Right lung (tissue), 10 donors: ENCODE measurements at places on chromosomes 12 and 14. TPM values are rescaled to one million over a fixed set of nuclear protein-coding genes. Genes with fewer than 3 reads are reported as not detected.

DNA sequence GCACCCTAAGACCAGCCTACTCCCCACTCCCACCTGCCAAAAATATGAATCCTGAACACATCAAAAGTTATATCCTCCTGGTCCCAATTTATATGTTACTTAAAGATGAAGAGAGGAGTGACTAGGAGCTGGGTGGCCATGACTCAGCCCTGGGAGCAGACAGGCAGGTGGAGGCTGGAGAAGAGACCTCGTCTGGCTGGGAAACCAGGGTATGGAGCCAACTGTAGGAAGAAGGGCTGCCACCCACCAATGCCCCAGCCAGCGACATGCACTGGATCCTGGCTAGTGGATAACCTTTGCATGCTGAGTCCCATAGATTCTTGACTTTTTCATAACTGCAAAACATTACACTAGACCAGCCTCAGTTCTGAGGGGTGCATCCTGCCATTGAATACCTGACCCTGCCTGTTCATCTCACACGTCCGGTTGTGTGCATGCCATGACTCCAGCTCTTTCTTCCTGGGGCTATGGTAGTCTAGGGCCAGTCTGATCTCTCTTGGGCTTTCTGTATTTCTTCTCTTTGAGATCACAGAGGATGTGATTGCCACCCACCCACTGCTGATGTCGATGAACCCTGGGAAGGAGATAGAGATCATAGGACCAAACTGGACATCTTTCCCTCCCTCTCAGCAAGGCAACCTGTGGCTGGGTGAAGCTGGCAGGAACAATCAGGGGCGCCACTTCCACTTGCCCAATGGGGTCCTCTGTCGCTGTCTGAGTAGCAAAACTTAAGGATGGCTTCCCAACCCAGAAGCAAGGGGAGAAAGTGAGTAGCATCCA is 69.6 kb upstream of the DDX11 start:
- no peak for DNase-seq

ZNF891 gene
- polyA plus RNA-seq: 8.2 TPM

- DNase-seq: no peak
Observed at GRCh38 chr14:51550636-51551035, 101.1 kb upstream of the FRMD6 start.

TAS2R14 gene
- 6.0 TPM for polyA plus RNA-seq

MIP gene
- polyA plus RNA-seq: 0.15 TPM

DNA sequence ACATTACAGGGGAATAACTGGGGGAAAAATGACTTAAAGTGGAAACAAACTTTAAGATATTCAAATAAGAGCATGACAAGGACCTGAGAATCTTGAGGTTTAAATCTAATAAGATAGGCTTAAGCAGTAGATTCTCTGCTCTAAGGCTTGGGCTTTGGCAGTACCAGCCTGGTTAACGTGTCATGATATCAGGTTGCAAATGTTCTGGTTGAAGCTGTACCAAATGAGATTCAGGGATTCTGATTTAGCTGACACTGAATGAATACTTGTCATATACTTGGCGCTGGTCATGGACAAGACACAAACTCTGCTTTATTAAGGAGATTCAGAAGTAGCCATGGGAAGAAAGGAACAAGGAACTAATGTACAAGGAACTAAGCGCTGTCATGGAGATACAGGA is 6.1 kb downstream of the TCP11L2 start:
- no peak for DNase-seq

- no peak for DNase-seq
Observed at GRCh38 chr14:74886001-74886400, 4.3 kb downstream of the DLST start.

DNA sequence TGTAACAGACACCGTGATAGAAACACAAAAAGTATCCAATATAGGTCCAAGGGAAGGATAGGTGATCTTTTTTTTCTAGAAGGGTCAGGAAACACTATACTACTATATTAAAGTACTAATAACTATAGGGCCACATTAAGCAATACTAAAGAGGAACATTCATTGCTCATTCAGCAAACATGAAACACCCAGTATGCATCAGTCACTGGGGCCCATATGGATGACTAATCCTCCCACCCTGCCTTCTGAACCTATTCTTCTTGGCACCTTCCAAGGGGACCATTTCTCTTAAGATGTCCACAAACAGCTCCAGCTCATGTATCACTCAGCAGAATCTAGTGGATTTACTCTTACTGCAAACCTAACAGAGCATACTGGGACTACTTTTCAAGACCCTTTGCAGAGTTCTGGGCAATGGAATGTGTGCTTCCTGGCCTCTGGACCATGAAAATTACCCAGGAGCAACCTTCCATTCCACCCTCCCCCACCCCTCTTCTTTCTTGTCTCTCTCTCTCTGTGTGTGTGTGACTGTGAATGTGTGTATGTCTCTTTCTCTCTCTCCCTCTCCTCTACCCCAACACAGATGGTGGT is 187.9 kb downstream of the EPS8 start:
- no peak for DNase-seq

DNA sequence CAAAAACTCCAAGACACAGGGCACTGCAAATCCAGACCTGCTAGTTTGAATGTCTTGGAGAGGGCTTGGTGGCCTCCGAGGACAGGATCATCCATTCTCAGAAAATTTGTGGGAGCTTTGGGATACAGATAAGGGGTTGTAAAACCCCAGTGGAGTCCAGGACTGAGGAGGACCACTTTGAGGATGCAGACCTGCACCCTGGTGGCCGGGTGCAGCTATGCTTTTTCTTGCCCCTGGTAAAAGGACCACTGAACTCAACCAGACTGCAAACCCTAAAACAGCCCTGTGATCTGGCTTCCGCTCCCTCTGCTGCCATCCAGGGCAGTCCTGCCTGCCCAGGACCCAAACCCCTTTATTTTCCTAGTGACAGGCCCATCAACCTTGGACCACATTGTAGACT is 169.5 kb upstream of the DAAM1 start:
- no peak for DNase-seq

DNA sequence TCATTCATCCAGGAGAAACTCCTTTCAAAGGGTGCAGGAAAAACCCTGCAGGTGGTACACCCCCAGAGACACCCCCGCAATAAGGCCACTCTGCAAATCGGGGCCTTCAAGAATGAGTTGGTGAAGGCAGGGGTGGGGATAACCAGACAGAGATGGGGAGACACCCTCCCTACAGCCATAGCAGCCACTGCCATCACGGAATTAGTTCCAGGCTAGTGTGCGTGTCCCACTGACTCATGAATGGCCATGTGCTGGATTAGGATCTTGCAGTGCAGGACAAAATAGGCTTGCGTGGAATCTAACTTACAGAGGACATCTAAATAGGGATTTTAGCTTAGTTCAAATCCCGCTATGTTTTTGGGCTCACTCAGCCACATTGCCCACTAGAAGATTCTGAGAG is 37.8 kb downstream of the SPRING1 start:
- no peak for DNase-seq

DNA sequence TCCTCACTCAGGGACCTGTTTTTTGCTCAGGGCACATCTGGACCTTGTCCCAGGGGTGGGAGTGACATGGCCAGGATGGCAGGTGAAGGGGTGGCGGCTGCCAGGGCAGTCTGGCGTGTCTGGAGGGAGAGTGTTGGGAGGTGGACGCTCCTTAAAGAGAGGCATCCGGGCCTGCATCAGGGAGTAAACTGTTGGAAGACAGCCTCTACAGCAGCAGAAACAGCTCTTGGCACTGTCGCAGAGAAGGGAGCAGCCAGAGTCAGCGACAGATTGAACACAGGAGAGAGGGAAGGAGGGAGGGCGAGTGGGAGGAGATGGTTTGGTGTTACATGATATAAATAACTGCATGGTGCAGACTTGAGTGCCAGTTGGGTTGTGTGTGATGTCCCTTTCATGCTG is 52.8 kb downstream of the IGF1 start:
- no peak for DNase-seq

GRCh38 chr12:44015333-44015941 is 179.6 kb downstream of the TMEM117 start:
- DNase-seq: peak; percentile 27
